Endothelial cell of coronary artery (primary cell): ENCODE measurements at places on chromosomes 5 and 9. TPM values are rescaled to one million over a fixed set of nuclear protein-coding genes. Genes with fewer than 3 reads are reported as not detected.

Gene ALDOB
- not detected in 2 replicates for total RNA-seq

Gene OCLN
- 3.4 and 4.1 TPM in 2 replicates for total RNA-seq

Gene ACOT12
- total RNA-seq: not detected in 2 replicates

Gene ARHGEF37
- total RNA-seq: 9.4 and 11.2 TPM in 2 replicates

Gene DMRTA1
- total RNA-seq: 0.18 and 0.19 TPM in 2 replicates

Gene CACFD1
- total RNA-seq: 7.7 and 9.9 TPM in 2 replicates

Gene PCDHGB7
- 5.8 and 6.8 TPM in 2 replicates for total RNA-seq

Gene PCDHB8
- total RNA-seq: 0.18 and 0.94 TPM in 2 replicates

Gene ELOVL7
- total RNA-seq: under 0.01 TPM in 2 replicates

Gene SPATA24
- 9.5 and 9.9 TPM in 2 replicates for total RNA-seq
